T-helper 17 cell (primary cell): ENCODE measurements at places on chromosomes 1 and 21.
A peak's percentile ranks its signal among the peaks of the same experiment; 100 is the strongest.

DNA sequence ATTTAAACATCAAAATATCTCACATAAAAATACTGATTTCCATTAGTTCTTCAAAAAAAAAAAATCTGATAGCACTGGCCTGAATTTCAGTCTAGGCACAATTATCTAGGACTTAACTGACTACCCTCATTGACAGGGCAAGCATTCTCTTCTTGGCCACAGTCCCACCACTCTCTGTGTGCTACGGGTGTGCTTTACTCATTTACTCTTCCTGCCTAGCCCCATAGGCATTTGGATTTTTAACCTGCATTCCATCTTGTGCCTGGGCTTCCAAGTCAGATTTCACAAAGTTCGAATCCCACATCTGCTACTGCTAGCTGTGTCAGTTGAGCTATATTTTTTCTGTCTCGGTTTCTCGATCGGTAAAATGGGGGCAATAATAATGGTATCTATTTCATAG is 38.0 kb downstream of the PTPN14 start:
- H3K4me1 ChIP-seq: no peaks in the 10 kb centered on the region
- no peak overlapping the region for H3K4me3 ChIP-seq
- DNase-seq: no peak
- peaks cover 40% of the 10 kb centered on the region for H3K27me3 ChIP-seq
- H3K27ac ChIP-seq: no peak overlapping the region

- H3K4me3 ChIP-seq: no peak overlapping the region
- H3K36me3 ChIP-seq: peaks cover 2% of the 10 kb centered on the region
- no peaks in the 10 kb centered on the region for H3K27me3 ChIP-seq
- H3K4me1 ChIP-seq: no peaks in the 10 kb centered on the region
- DNase-seq: no peak
Measured at GRCh38 chr1:107637101-107637500, 327.9 kb downstream of the VAV3 start.

DNA sequence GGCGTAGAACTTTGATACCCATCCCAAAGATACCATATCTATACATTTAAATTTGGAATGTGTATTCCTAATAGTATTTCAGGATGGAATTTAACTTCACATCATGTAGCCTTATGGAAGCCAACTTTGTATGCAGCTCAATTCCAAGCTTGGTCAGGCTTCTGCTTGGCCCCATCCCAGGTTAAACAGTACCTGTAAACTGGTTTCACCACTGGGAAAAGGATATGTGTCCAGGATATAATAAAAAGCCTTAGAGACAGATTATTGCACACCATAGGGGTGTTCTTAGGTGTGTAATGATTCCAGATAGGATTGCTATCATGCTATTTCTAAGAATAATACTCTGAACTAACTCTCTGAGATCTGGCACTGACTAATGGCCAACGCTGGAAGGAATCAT is 28.1 kb downstream of the ADAM30 start:
- peaks cover 58% of the 10 kb centered on the region for H3K27me3 ChIP-seq
- no peaks in the 10 kb centered on the region for H3K4me1 ChIP-seq
- H3K36me3 ChIP-seq: peaks cover 2% of the 10 kb centered on the region
- no peak overlapping the region for H3K4me3 ChIP-seq

DNA sequence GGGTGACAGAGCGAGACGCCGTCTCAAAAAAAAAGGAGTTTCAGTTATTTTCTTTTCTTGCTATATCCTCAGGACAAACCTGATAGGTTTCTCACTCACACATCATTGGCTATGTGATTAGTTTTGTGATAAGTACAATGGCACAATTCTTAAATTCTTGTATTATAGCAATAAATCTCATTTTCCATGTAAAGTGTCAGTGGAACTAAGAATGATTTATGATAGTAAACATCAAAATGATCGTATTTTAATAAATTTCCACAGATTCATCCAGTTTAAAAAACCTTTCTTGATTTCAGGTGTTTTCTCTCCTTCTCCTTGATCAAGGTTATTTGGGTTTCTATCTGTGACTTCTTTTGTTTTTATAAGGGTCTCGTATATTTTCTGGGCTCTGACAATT is 3.5 kb downstream of the DNAJC28 start:
- H3K27me3 ChIP-seq: no peaks in the 10 kb centered on the region
- no peaks in the 10 kb centered on the region for H3K36me3 ChIP-seq
- no peak overlapping the region for H3K27ac ChIP-seq
- DNase-seq: no peak

DNA sequence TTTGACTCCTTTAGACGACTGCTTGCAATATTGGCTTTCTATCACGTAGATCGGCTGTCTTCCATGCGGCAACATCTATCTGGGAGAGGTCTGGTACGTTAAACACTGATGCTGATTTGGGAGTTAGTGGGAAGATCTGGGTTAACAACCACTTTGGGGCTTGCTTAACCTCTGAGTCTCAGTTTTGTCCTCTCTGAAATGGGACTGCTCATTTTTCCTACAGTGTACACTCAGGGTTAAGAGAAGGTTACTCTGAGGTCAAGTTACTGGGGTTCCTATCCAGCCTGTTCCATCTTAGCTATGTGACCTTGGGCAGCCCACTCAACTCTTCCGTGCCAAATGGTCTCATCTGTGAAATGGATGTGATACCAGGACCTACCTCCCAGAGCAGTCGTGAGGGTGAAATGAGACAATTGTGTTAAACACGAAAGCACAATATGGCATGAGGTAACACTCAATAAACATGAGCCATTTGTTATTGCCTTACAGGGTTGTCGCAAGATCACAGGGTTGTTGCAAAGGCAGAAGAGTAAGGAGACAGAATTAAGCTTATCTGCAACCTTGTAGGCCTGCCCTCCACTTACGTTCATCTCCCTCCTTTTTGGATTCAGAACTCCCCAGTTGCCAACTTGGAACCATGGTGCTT is 5.6 kb downstream of the ABCA4 start:
- H3K27me3 ChIP-seq: peaks cover 53% of the 10 kb centered on the region
- no peak for DNase-seq
- H3K27ac ChIP-seq: no peak overlapping the region
- H3K4me3 ChIP-seq: no peak overlapping the region
- no peaks in the 10 kb centered on the region for H3K4me1 ChIP-seq

DNA sequence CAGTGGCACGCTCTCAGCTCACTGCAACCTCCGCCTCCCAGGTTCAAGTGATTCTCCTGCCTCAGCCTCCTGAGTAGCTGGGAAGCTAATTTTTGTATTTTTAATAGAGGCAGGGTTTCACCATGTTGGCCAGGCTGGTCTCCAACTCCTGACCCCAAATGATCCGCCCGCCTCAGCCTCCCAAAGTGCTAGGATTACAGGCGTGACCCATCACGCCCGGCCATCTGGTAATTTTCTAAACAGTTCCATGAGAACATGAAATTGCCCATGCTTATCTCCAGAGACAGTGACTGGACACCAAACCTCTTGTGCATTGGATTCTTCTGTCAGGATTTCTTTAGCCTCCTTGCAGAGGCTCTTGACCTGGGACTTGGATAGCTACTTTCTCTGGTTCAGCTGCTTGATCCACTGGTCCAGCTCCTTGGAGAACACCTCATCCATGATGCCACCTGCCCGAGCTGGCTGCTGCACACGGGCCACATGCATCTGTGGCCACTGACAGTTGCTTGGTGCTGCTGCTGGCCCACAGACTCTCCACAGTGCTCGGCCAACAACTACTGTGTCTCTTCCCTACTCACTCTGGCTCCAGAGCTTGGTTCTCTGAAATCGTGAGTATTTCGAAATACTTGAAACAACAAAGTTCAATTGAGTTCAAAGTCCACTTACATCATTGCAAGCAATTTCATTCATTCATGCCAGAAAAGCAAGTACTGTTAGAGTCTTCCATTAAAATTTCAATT is 40.0 kb upstream of the CTPS1 start:
- DNase-seq: no peak
- peaks cover under 1% of the 10 kb centered on the region for H3K36me3 ChIP-seq
- H3K27me3 ChIP-seq: peaks cover 5% of the 10 kb centered on the region
- no peak overlapping the region for H3K27ac ChIP-seq

DNA sequence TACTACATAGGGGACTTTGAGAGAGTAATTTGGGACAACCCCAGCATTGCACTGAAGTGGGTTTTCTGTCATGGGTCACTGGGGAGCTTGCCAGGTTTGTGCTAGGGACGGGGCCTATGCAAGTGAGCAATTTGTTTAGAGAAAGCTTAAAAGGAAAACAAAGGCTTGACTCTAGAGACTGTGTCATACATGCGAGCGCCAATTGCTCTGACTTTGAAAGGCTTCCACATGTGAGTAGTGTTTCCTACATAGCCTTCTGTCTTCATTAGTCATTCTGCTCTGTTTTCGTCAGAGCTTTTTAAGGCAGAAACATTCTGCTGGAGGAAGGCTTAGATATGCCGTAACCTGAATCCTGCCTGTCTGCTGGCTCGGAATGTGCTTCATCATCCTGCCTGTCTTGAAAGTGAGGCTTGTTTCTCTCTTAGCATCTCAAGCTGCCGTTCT is 28.4 kb downstream of the TRIM45 start:
- H3K4me3 ChIP-seq: no peak overlapping the region
- H3K27me3 ChIP-seq: no peaks in the 10 kb centered on the region
- peak overlapping the region; percentile 29 for H3K27ac ChIP-seq
- no peak for DNase-seq
- H3K36me3 ChIP-seq: peaks cover 17% of the 10 kb centered on the region

DNA sequence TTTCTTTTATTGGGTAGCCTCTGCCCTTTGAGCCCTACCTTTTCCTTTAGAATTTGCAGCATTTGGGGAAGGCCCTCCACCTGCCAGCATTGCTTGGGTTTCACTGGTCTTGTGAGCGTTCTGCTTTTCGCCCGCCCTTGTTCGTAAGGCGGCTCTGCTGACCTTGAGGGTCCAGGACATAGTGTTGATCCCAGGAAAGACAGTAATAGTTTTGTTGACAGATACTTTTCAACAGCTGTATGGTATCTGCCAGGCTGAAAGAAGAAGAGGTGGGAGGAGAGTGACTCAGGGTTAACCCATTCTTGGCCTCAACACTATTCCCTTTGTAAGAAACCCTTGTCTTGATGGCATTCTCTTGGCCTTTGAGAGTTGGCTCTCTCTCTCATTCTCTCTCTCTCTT is 113.4 kb upstream of the SPAG17 start:
- no peaks in the 10 kb centered on the region for H3K27me3 ChIP-seq
- no peaks in the 10 kb centered on the region for H3K4me1 ChIP-seq
- no peak overlapping the region for H3K4me3 ChIP-seq
- no peaks in the 10 kb centered on the region for H3K36me3 ChIP-seq

GRCh38 chr21:33789697-33790096 is 125.9 kb downstream of the ATP5PO start:
- no peak overlapping the region for H3K27ac ChIP-seq
- H3K36me3 ChIP-seq: peaks cover 4% of the 10 kb centered on the region
- H3K27me3 ChIP-seq: no peaks in the 10 kb centered on the region
- no peak for DNase-seq
- no peaks in the 10 kb centered on the region for H3K4me1 ChIP-seq

DNA sequence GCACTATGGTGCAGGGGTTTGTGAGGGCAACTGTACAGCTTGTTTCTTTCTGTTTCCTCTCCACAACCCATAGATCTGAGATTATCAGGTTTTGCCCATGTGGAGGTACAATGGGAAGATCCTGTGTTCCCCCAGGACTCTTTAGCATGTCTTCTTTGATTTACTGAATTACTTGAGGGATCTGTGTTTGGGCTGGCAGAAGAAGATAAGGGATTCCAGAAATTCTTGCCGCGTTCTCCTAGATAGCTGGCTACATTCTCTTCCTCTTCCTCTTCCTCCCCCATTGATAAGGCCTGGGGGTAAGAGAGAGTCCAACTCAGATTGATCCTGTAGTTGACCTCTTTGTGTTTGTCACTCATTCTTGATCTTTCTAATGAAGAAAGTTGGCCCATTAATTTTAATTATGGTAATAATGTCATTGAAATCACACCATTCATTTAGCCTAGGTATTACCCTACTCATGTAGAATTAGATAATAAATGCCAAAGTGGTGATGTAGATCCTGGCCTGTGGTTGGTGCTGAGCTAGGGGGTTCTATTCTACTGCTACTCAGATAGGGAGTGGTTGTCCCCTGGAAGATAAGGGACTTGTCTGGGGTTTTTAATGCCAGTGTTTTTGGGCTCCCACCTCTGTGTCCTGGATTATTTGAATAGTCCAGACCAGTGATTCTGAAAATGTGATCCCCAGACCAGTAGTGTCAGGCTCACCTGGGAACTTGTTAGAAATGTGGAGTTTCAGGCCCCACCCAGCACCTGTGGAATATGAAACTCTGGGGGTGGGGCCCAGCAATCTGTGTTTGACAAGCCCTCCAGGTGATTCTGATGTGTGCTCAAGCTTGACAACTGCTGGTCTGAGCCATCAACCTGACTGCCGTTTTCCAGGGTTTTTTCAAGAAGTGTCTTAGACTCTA is 122.2 kb downstream of the NOS1AP start:
- DNase-seq: no peak
- H3K4me3 ChIP-seq: no peak overlapping the region
- peaks cover 22% of the 10 kb centered on the region for H3K27me3 ChIP-seq
- H3K36me3 ChIP-seq: no peaks in the 10 kb centered on the region

DNA sequence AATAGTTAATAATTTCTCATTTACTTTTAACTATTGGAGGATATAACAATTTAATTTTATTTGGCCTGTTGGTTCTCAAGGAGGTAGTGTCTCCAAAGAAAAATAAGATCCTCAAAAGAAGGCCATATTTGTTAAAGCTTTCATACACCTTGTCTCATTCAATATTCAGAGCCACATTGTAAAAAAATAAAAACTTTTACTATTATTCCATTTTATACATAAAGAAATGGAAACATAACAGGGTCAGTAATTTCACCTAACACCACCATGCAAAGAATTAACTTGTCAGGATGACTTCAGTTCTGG is 40.3 kb upstream of the KCTD3 start:
- peaks cover 2% of the 10 kb centered on the region for H3K4me1 ChIP-seq
- no peak for DNase-seq
- H3K4me3 ChIP-seq: no peak overlapping the region
- no peaks in the 10 kb centered on the region for H3K36me3 ChIP-seq
- H3K27ac ChIP-seq: no peak overlapping the region

GRCh38 chr1:27338751-27339150 is 3.1 kb upstream of the SYTL1 start:
- H3K36me3 ChIP-seq: peaks cover 5% of the 10 kb centered on the region
- peaks cover 37% of the 10 kb centered on the region for H3K4me1 ChIP-seq
- H3K27ac ChIP-seq: peak overlapping the region; percentile 98
- DNase-seq: no peak

- no peaks in the 10 kb centered on the region for H3K27me3 ChIP-seq
- H3K4me3 ChIP-seq: peak overlapping the region; percentile 98
- peak; percentile 46 for DNase-seq
- H3K36me3 ChIP-seq: peaks cover 7% of the 10 kb centered on the region
- peak overlapping the region; percentile 95 for H3K27ac ChIP-seq
Measured at GRCh38 chr1:22053017-22053860, 730 bp downstream of the CDC42 start.
